Stimulated activated CD8-positive, alpha-beta memory T cell treated with anti-CD3 and anti-CD28 coated beads, Interleukin-2, amount 100 ng/mL, for 1 hour (primary cell): ENCODE measurements at places on chromosomes 6 and 20.

DNA sequence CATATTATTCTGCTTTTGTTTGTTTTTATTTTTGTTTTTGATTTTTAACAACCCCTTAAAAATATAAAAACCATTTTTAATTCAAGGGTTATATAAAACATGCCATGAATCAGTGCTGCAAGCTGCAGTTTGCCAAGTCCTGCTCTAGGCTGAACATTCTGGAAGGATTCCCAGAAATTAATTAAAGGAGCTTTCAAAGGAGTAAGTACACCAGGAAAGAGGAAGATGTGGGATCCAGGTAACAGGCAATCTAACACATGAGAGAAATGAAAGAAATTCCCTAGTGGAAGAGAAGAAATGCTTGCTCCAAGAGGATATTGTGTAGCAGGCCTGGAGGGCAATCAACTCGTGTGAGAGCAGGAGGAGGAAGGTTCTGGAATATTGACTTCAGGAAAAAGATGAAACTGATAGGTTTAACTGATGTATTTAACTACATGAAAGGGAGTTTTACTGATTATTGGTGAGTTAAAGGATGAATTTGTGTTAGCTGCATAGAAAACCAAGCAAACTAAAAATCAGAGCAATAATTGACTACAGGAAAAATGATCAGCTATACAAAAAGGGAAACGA lies 146.0 kb upstream of the PHACTR1 start:
- no peak for DNase-seq

- DNase-seq: no peak
Measured at GRCh38 chr6:31304683-31305082, 32.8 kb upstream of the HLA-C start.

- DNase-seq: no peak
Measured at GRCh38 chr20:61819921-61820825, 245.5 kb downstream of the TAF4 start.

- no peak for DNase-seq
Measured at GRCh38 chr6:96787846-96788580, 49.3 kb downstream of the GPR63 start.

- DNase-seq: no peak
Measured at GRCh38 chr6:24936641-24937317, 1.0 kb upstream of the RIPOR2 start.

DNA sequence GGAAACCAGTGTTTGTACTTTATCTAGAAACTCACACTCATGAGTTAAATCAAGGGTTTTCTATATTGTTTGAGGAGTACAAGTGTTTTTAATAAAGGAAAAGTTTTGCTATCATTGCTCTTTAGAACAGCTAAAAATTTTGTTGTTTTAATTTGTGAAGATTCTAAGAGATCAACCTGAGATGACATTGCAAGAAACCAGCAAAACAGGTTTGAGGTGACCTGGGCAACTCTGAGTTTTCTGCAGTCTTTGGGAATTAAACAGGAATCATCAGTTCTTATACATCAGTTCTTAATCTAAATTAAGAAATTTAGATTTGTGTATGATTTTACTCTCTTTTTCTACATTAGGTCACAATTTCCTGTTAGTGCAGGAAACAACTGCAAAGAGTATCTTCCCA lies 114.5 kb downstream of the JAG1 start:
- no peak for DNase-seq

DNA sequence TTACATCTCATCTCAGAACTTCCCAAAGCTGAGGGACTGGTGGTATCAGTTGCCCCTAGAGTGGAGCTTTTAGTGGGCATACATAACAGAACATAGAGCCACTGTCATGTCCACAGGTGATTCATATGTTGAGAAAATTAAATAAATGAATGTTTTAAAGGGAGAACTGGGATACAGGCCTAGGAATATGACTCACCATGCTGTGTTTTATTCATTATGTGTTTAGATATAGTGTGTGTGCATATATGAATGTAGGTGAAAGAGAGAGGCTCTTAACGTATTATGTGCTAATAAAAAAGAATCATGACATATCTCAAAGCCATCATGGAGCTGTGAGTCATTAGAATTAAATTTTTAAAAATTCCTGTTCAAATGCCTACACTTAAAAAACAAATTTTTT lies 332.2 kb upstream of the RSPO3 start:
- DNase-seq: no peak

DNA sequence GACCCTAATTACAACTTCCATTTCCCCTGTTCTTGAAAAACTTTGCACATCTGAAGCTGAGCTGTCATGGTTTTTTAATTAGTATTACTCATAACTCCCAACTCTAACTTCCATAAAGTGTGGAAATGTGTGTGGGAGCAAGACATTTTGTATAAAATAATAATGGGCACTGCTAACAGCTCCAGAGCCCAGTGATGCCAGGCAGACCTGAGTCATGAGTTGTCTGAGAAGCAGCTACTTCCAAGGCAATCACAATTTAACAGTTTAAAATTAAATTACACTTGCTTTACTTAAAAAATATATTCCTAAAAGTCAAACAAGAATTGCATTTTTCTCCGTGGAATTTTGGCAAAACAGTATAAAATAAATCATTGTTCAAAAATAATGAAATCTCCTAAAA lies 6.4 kb downstream of the SLC2A12 start:
- no peak for DNase-seq
